ENCODE measurements at places on chromosomes 16 and 17. TPM values are rescaled to one million over a fixed set of nuclear protein-coding genes. Genes with fewer than 3 reads are reported as not detected.

DNA sequence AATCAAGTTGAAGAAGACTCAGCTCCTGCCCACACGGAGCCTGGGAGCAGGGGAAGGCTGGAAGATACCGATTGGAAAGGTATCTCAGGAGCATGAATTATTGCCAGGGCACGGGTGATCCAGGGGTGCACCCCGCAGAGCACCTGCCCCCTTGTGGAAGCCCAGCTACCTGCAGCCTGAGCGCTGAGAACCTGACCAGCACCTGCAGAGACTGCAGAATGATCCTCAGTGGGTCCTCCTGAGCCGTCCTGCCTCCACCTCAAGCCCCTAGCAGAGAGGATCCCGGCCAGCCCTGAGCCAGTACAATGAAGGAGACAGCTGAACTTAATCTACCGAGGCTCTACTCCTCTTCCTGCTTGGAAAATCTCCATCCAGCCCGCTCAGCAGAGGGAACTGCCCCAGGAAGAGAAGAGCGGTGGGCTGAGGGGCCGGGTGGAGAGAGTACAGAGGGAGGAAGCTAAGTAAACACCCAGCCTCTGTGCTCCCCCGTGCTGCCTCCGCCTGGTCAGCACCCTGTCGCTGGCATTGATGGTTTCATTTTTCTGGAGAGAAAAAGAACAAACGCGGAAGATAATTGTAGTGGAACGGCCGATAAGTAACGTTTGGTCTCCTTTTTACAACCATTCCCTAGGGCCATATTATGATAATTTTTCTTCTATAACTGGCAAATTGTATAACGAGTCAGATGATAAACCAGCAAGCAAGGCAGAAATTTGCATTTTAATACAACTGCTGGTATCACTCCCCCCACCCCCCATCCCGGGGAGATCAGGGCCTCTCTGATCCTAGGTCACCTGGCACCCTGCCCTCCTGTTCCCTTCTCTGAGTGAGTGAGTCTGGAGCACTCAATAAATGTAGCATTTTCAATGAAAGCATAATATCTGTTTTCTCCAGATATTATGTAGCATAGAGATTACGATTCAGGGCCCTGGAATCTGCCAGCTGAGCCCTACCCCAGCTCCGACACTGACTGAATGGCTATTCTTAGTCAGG lies 204.5 kb upstream of the RPL38 start:
- DNase-seq: no peak

Gene ABCC12
- total RNA-seq: not detected

Gene GCGR
- not detected for total RNA-seq

- no peak for DNase-seq
Measured at GRCh38 chr17:78357672-78358537, 2.0 kb downstream of the SOCS3 start.

DNA sequence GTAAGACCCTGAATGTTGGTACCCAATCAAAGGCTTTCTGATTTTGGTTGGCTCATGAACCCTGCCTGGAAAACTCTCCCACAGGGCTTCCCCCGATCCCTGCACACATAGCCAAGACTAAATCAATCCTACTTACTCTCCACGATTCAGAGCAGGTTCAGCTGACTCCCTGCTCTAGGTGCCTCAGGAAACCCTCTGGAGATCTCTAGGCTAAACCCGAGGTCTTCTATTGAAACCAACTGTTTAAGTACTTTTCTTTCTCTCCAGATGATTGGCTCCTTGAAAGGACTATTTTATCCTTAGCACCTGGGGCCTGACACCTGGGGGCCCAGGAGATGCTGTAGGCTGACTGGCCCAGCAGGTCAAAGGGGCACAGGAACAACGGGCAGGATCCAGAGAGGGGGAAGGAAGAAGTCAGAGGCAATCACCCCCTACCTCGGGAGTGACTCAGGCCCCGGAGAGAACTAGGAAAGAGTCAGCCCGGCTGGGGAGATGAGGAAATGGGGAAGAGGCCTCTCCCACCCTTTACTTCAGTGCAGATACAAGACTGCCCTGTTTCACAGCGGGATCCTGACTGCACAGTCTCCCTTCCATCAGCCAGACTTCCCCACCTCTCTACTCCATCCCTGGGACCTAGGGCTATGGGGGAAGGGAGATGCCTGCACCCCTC lies 2.0 kb downstream of the TBC1D10B start:
- peak; percentile 54 for DNase-seq

Gene FASN
- 65.2 TPM for total RNA-seq

- no peak for DNase-seq
Measured at GRCh38 chr17:53219821-53220220, 602.9 kb upstream of the KIF2B start.

Gene MFAP4
- total RNA-seq: 20.2 TPM

DNA sequence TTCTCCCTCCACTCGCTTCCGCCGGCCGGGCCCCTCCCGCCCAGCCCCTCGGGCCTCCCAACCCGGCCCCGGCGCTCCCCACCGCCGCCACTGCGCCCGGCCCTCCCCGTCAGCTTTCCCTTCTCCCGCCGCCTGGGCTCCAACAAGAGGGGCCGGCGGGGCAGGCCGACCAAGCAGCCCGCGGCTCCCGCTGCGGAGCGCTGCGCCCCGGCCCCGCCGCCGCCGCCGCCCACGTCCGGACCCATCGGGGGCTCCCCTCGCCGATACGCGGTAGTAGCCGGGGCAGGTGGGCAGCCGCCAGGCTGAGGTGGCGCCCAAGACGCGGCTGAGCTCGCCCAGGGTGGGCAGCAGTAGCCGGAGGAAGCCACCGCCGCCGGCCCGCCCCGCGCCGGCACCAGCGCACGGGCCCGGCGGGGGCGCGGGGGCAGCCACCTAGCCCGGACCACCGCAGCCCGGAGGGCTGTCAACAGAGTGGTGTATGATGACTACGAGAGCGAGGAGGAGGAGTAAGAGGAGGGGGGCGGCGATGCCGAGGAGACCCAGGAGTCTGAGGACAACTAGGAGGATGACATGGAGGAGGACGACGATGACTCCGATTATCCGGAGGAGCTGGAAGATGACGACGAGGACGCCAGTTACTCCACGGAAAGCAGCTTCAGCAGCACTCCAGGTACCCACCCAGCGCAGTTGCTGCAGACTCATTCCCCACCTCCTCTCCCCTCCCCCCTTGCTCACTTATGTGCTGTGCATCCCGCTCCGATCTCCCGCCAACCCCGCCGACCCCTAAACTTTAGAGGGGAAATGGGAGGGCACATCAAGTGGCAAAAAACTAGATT lies 498 bp downstream of the LRRC37B start:
- peak; percentile 18 for DNase-seq

GRCh38 chr17:82110298-82110697 lies 12.3 kb upstream of the FASN start:
- no peak for DNase-seq

Data from fibroblast of the aortic adventitia (primary cell).